Activated CD4-positive, alpha-beta T cell treated with anti-CD3 and anti-CD28 coated beads, Interleukin-2, amount 50 U/mL, for 16 hours (primary cell): ENCODE measurements at places on chromosomes 3 and 15.
A peak's percentile ranks its signal among the peaks of the same experiment; 100 is the strongest.

DNA sequence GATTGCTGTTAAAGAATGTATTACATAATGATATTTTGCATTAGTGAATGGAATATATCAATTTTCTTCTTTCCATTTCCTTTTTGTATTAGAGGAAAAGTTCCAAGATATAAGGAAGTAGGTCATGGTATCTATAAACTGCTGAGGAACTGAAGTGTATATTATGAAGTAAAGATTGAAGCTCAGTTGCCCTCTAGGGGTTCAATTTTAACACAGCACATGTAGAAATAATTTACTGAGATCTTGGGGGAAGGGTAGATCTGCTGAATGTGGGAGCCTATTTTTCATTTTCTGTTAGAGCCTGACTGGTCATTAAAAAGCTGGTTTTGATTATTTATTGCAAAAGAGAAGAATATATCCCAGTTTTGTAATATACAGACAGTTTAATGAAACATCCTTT, 45.2 kb downstream of the CMC1 start:
- DNase-seq = peak; percentile 20

GRCh38 chr3:65996589-65996988, 42.1 kb downstream of the MAGI1 start:
- DNase-seq = no peak

- DNase-seq = no peak
Observed at GRCh38 chr3:72533591-72534473, 314.4 kb downstream of the SHQ1 start.

GRCh38 chr3:32498252-32498651, 4.4 kb downstream of the CMTM6 start:
- no peak for DNase-seq

GRCh38 chr3:38003371-38003816, 12.8 kb downstream of the VILL start:
- peak; percentile 53 for DNase-seq

DNA sequence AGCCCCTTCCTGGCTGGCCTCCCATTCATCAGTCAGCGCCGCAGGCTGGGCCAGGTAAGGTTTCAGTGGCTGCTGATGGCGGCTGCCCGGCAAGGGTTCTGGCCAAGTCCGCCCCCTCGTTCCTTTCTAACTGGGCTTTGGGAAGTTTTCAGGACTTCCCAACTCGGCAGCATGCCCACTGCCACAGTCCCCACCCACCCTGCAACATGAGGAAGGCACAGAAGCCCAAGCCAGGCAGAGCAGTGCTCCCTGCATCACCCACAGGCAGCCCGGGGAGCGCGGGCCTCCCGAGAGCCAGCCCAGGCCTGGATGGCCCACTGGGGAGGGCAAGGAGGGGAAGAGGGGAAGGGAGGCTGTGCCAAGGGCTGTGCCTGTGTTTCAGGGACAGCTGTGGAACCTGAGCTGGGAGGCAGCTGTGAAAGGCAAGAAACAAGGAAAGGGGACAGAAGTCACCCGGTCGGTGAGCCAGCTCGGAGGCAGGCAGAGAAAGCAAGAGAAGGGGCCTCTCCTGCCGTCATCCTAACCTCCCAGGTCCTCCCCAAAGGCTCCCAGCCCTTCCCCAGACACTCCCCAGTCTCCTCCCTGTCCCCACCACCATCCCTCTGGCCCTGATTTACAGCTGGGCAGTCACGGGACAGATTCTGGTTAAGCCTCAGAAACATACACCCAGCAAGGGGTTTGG, 73.9 kb downstream of the CPN2 start:
- DNase-seq = no peak

- peak; percentile 48 for DNase-seq
Observed at GRCh38 chr3:71125738-71126137, 457.8 kb downstream of the FOXP1 start.

- no peak for DNase-seq
Observed at GRCh38 chr3:184338511-184338945, 1.1 kb downstream of the FAM131A start.

DNA sequence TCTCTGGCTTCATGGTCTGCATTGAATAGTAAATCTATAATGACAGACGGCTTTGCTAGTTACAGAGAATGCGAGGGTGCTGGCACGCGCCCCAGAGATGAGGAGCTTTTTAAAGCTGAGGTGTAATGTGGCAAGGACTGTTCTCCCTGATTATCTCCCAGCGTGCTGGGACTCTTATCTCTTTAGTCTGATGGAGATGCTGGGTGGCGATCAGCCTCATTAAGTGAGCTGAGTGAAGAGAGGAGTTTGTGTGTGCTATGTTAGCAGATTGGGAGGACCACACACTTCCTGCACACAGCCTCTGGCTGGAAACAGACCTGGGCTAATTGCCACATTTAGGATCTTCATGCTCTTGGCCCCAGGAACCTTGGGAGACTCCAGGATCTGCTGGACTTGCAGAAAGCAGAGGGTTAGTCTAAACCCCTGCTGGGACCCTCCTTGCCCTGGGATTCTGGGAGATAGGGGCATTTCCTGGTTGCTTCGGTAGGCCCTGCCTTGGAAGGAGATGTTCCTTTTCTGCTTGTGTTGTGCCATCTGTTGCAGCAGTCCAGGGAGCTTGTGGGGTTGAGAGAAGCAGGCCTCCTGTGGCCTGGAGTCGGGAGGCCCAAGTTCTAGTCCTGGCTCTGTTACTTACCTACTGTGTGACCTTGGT, 15.0 kb downstream of the PDIA5 start:
- no peak for DNase-seq

- DNase-seq = peak; percentile 80
Observed at GRCh38 chr3:10192953-10193691, 28.4 kb downstream of the IRAK2 start.

DNA sequence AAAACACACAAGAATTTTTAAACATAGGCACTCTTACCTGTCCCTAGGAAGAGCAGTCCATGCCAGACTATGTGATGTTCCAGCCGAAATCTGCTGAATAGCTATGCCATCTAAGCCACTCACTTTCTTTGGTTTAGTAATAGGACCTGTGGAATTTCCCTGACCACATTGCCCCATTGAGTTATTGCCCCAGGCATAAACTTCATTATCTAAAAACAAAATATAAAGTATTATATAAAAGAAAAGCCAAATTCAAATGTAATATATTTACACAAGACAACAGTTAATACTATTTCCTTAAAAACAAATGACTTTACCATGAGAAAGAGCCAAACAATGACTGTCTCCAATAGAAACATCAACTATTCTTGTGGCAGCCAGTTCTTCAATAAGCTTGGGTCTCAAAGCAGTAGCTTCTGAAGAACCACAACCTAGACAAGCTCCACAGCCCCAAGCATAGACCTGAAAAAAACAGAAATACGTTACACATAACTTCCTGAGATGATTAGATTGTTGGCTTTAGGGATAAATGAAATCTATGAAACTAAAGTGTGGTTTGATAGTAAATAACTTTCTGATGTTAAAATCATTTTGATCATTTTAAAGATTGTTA, 84.3 kb downstream of the HERC1 start:
- DNase-seq = no peak

GRCh38 chr15:45913451-45913850, 278.6 kb downstream of the SQOR start:
- no peak for DNase-seq

DNA sequence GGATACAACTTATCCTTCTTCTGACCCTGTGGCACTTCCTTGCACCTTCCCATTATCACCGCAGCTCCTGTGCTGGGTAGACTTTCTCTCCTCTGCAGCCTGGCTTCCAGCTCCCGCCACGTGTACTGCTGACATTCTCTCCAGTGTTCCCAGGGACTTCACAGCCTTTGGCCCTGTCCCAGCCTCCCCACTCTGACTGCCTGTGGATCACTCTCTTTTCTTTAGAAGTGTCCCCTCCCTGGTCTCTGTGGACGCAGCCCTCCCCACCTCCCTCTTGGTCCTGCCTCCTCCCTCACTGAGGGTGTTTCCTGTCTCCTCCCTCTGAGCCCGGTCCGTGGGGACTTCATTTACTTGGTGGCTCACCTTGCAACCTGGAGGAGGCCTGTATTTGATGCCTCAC, 17.4 kb downstream of the PDIA5 start:
- DNase-seq = no peak

- no peak for DNase-seq
Observed at GRCh38 chr3:140166861-140167599, 232.0 kb downstream of the CLSTN2 start.

DNA sequence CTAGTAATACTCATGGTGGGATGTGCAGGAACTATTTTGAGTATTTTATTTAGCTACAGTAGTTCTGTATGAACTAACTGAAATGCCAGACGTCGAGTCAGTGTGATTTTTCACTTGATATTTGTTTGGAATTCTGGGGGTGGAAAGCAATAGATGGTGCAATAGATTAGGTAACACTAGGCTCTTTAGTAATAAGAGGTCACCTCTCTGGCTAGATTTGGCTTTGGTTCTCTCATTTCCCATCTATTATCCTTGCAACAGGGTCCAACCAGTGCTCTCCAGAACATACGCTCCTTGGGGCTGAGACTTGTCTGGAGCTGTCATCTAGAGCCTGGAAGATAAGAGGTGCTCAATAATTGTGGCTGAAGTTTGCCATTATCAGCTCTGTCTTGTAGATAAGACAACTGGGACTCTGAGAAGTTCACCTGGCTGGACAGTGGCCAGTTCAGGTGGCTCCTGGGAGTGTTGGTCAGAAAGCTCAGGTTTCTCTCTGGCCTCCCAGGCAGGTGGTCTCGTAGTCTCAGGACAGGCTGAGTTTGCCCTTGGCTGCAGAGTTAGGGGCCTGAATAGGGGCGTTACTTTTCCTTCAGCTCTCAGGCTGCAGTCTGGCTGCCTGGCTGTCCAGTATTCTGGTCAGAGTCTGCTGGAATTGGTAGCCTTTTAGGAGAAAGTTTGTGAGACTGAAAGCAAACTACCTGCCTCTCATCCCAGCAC, 277.5 kb upstream of the RGMA start:
- DNase-seq = no peak

- DNase-seq = peak; percentile 32
Observed at GRCh38 chr3:134242649-134243617, 7.7 kb downstream of the RYK start.

DNA sequence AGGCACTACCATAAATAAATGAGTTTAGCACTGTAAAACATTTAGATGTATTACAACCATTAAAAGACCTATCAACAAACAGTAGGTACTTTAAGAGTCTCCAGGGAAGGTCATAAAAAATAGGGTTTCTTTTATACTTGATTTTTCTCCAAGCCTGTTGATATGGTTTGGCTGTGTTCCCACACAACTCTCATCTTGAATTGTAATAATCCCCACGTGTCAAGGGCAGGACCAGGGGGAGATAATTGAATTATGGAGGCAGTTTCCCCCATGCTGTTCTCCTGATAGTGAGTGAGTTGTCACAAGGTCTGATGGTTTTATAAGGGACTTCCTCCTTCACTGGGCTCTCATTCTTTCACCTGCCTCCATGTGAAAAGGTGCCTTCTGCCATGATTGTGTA, 468.9 kb upstream of the UBE2E2 start:
- DNase-seq = no peak

DNA sequence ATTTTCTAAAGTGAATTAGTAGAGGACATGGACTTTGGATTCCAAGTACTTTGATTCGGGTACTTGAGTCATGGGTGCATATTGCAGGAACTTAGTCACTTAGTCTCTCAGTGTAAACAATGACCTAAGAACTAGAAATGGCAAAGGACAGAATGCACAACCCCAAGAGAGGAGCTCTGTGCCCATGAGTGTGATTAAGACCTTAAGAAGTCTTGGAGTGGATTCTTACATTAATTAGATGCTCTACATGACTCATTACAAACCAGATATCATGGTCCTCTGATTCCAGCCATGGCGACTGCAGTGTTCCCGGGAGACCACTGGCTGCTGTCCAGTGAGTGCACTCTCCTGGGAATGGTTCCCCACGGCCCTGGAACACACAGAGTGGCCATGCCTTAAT, 251.5 kb downstream of the GABRG3 start:
- DNase-seq = no peak

DNA sequence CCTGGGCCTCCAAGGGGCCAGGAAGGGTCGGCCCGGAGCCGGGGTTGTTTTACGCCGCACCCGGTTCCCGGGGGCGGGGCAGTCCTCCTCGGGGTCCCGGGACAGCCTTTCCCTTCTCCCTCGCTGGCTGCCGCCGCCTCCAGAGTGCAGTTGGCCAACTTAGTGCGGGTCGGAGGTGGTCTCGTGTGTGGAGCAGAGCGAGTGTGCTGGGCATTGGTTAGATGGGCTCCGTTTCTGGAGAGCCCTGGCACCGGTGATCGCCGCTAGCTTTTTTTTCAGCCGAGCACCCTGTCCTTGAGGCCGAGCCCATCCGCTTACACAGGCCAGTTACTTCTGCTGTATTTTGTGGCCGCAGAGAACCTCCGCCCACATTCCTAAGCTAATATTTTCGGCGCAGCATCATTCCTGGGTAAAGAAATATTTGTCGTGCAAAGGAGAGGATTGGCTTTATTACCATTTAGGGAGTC, 585 bp downstream of the KIF23 start:
- peak; percentile 18 for DNase-seq

- peak; percentile 67 for DNase-seq
Observed at GRCh38 chr3:59424268-59425010, 374.6 kb upstream of the CFAP20DC start.

- DNase-seq = no peak
Observed at GRCh38 chr3:113831103-113831355, 7.6 kb upstream of the GRAMD1C start.

DNA sequence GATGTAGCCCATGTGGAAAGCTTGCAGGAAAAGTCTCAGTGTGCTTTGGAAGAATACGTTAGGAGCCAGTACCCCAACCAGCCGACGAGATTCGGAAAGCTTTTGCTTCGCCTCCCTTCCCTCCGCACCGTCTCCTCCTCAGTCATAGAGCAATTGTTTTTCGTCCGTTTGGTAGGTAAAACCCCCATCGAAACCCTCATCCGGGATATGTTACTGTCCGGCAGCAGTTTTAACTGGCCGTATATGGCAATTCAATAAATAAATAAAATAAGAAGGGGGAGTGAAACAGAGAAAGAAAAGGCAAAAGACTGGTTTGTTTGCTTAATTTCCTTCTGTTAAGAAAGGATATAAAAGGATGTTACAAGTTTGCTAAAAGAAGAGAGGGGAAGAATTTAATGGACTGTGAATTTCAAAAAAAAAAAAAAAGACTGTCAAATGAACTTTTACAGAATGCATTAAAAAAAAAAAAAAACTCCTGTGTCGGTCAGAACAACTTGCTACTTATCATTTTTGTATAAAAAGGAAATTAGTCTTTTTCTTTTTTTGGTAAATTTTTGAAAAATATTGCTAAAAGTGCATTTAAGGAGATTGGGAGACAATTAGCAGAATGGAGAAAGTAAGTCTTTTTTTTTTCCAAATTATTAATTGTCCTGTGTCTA, 7.0 kb downstream of the NR2F2 start:
- no peak for DNase-seq

DNA sequence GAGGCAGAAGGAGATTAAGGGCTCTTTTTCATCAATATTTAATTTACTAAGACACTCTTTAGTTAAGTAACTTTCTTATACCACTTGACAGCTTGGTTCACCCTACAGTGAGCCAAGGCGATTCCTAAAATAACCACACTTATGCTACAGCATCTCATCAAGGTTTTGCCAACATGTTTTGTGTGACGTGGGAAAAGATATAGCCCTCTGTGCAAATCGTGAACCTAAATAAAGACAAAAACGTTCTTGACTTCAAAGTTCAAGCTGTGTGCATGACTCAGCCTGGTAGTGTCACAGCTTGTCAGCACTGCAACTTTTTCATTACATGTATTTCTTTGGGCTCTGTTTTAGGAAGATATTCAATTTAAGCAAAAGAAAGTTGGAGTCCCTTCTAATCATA, 297.0 kb upstream of the EPHA3 start:
- DNase-seq = no peak

GRCh38 chr15:88454236-88454635, 13.0 kb downstream of the MRPL46 start:
- DNase-seq = no peak
